ENCODE measurements at places on chromosomes 13 and 19.

DNA sequence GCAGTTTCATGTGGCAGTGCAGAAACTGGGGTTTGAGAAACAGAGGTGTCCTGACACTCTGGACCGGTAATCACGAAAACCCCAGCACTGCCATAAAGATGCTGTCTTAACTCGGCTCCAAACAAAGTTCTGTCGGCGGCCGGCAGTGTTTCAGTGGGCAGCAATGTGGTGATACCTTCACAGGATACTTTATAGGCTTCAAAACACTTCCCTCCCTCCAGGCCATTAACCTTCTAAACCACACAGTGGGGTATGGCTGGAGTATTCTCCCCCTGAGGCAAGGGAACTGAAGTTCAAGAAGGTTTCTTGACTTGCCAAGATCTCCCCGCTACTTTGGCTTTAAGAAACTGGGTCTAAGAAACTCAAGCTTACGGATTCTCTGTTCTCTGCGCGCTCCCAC is 1.1 kb downstream of the RUBCNL start:
- no peak for DNase-seq

- no peak for DNase-seq
Measured at GRCh38 chr13:49616676-49617065, 11.6 kb upstream of the ARL11 start.

DNA sequence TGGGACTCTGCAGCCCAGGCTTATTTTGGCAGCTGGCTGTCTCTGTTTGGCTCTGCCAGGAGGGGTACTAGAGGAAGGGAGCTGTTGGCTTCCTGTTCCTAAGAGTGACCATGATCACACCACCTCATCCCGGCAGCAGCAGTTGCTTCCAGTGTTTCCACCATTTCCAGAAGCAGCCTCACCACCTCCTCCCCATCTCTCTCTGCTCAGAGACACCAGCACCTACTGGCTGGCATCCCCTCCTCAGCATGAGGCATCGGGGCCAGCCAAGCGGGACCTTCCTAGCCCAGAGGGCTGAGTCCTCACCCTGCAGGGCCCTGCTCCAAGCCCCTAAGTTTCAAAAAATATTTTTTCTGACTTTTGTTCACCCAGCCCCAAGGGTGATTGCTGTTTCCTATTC is 59.0 kb downstream of the NUFIP1 start:
- no peak for DNase-seq

GRCh38 chr13:40993987-40994386 is 25.1 kb downstream of the ELF1 start:
- no peak for DNase-seq

GRCh38 chr13:114315074-114315785 is 927 bp downstream of the CHAMP1 start:
- no peak for DNase-seq

DNA sequence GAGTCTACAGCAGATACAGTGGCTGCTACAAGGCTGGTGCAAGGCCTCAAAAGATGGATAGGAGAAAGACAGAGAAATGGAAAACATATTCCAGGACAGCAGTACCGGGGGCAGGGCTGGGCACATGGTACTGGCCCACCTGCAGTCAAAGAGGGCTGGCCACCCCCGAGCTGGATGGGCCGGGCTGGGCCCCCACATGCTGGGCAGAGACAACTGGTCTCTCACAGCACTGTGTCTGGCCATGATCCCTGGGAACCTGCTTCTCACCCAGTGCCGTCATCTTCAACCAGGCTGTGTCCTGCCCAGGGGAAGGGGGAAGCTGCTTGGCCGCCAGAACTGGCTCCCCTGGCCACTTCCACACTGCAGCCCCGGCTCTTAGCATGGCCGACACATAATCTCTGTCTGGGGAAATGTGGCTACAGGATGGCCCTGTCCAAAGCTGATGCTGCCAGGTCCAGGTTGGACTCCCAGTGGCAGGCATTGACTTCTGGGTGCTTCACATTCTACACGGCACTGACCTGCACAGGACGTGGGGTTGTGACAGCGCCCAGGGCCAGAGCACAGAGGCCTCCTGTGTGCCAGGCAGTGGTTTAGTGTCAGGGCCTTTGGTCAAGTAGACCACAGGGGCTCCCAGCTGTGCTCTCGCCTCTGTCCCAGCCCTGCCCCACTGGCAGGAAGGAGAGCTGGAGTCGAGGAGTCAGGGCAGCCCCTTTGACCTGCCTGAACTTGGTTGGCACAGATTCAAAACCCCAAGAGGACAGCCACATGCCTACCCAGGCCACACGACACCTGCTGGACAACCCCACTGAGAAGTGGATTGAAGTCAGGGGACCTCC is 21.7 kb downstream of the PEPD start:
- DNase-seq = no peak

- no peak for DNase-seq
Measured at GRCh38 chr19:56594446-56594782, 688 bp upstream of the ZNF71 start.

GRCh38 chr13:37878496-37878895 is 8.9 kb upstream of the TRPC4 start:
- no peak for DNase-seq

DNA sequence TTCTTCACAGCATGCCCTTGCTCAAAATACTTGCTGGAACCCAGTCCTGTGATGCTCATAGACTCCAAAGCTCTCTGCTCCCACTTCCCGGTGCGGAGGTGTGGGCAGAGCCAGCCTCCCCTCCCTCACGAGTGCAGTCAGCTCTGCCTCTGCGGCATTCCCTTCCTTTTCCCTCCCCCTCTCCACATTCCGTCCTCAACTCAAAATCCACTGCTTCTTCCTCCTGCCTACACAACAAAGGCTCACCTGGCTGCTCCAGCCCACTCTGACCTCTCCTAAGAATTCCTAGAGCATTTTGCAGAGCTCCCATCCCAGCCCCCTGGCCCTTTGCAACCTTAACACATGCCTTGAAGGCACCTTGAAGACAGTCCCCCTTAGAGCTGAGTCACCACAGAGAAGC is 527.9 kb downstream of the MYO16 start:
- DNase-seq = no peak

DNA sequence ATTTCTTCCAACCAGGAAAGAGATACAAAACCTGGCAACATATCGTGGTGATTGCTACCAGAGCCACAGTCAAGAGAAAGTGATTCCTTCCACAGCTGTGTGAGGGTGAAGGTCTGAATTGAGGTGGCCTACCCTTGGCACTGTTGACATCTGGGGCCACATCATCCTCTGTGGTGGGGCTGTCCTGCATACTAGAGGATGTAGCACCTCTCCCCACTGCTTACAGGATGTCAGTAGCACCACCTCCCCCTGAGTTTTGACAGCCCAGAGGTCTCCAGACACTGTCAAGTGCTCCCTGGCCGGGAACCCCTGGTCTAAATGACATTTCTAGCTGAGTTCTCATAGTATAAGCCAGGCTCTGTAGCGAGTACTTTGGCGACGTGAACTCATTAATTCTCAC is 15.5 kb downstream of the PTGER1 start:
- DNase-seq = peak; percentile 66

DNA sequence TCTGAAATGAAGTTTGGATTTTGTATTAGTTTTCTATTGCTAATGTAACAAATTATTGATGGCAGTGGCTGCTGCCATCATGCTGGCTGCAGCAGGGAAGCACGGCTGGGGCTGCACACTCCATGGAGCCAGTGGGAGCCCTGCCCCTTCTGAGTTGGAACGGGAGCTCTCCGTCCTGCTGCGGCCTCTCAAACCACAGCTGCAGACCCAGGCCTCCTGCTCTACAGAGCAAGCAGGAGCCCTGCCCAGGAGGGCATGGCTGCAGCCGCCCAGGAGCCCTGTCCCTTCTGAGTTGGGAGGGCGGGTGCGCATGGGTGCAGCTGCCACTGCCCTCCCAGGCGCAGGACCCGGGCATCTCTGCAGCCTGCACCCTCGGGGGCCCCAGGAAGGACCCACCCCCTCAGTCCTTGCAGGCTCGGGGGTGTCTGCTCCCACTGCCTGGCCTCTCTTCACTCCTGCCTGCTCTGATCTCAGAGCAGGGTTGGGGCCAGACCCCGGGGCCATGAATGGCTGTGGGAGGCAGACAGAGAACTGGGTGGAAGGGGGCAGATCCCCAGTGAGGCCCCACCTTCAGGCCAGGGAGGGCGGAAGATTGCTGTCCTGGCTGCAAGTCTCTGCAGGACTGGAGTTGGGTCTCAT is 21.0 kb upstream of the ESD start:
- no peak for DNase-seq

- DNase-seq = no peak
Measured at GRCh38 chr19:23222998-23223652, 27.1 kb downstream of the ZNF724 start.

DNA sequence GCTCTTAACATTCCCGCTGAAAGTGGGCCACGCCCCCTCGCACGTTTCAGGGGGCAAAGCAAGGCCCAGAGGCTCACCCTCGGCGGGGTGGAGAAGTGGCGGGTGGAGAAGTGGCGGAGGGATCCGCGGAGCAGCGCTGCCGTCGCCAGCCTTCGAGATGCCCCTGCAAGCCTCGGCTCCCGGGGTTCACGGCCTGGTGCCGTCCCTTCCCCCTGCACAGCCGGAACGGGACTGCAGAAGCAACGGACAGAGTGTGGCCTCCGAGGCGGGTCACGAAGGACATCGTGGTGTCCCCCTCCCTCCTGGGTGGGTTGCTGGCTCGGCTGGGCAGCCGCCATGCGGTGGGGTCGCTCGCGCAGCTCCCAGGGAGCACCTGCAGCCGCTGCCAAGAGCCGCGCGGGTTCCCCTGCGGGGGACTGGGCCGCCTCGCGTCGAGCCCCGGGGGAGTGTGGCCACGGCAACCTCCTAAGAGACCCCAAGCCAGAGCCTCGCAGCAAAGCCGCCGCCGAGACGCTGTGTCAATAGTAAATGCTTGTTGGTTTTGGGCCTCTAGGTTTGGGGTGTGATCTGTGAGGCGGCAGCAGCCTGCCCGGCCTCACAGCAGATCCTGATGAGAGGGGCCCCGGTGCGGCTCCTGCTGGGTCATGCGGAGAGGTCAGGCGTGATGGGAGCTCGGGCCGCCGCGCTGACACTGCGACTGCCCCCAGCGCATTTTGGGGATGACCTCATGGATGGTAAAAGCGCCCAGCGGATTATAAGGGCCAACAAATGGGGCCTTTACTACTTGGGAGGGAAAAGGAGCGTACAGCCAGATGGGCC is 5.5 kb downstream of the TPGS1 start:
- no peak for DNase-seq

GRCh38 chr13:49110122-49110912 is 109.8 kb upstream of the MLNR start:
- peak; percentile 76 for DNase-seq

DNA sequence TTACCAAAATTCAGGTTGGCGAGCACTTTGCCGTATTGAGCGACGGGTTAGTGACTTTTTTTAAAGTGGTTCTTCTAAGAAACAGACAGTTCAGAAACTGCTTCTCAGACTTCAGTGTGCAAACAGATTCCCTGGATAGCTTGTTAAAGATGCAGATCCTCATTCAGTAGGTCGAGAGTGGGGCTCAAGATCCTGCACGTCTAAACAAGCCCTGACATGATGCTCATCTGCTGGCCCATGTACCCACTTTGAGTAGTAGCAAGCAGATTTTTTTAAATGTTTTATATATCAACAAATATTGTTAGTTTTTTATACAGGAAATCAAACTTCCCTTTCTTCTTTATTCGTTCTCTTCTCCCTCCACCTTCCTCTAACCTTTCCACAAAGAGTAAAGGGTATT is 7.3 kb downstream of the METTL21C start:
- no peak for DNase-seq

GRCh38 chr13:69524459-69525150 is 583.0 kb upstream of the ATXN8OS start:
- DNase-seq = no peak

DNA sequence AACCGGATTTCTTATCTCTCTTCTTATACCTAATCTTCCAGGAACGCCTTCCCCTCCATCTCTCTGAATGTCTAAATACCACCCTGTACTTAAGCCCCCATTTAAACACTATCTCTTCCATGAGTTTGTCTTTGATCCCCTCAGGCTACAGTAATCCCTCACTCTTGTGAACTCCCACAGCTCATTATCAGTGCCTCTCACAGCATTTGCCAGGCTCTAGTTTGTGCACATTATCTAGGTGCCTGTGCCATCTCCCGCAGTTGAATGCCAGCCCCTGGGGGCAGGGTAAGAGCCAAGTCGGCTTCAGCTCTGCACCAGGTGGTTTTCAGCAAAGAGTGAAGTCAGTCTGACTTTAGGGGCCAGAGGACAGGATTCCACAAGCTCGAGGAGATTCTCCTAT is 71.4 kb downstream of the FREM2 start:
- no peak for DNase-seq

GRCh38 chr13:24071423-24072075 is 89.0 kb upstream of the SPATA13 start:
- no peak for DNase-seq

- peak; percentile 29 for DNase-seq
Measured at GRCh38 chr19:53158119-53158656, 665 bp downstream of the ZNF347 start.

DNA sequence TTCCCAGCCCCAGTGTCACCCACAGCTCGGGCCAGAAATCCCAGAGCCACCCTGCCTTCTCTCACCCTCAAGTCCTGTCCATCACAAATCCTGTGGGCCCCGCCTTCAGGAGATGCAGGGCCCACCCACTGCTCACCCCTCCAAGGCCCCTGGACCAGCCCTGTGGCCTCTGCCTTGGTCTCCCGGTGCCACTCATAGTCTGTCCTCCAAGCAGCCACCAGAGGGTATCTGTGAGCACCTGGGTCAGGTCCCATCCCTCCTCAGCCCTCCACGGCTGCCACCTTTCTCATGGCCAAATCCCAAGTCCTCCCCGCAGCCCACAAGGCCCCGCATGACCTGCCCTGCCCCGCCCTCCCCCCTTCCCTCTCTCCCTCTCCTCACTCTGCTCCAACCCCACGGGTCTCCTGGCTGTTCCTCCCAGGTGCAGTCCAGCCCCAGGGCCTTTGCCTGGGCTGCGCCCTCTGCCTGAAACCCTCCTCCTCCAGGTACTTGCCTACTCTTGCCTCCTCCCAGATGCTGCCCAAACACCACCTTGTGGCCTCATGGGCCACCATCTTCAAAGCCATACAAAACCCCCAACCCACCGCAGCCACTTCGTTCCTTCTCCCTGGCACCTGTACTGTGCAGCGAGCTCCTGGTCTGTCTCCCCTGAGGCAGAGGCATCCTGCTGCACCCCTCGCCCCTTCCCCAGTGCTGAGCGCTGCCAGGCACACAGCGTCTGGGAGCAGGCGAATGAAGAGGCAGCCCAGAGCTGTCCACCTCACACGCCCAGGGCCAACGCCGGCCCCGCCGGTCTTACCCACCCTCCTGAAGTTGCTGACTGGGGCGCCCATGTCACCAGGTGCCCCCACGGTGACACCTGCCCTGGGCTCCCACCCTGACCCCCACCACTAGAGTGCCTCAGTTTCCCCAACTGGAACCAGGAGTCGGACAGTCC is 13.2 kb upstream of the UQCR11 start:
- DNase-seq = no peak

DNA sequence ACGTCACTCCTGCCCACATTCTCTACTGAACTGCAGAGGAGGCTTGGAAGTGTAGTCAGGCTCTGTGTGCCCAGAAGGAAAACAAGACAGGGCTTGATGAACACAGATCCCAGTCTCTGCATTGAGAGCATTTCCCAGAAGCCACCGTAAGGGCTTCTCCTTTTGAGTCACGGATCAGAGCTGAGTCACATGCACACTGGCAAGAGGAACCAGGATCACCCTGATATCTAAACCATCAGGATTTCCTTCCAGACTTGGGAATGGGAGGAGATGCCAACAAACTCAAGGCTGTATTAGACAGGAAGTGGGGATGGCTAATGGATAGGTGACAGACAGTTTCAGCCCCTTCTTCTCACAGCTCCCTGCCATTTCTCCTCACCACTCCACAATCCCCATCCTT is 17.7 kb upstream of the FBXO17 start:
- no peak for DNase-seq

GRCh38 chr19:39282021-39282420 is 13.8 kb downstream of the IFNL2 start:
- no peak for DNase-seq

GRCh38 chr13:38830442-38831045 is 143.7 kb downstream of the FREM2 start:
- DNase-seq = no peak

Measured in CD4-positive, alpha-beta T cell treated with Interleukin-4 for 1 hour (primary cell).